ENCODE measurements at places on chromosomes 4 and X.

DNA sequence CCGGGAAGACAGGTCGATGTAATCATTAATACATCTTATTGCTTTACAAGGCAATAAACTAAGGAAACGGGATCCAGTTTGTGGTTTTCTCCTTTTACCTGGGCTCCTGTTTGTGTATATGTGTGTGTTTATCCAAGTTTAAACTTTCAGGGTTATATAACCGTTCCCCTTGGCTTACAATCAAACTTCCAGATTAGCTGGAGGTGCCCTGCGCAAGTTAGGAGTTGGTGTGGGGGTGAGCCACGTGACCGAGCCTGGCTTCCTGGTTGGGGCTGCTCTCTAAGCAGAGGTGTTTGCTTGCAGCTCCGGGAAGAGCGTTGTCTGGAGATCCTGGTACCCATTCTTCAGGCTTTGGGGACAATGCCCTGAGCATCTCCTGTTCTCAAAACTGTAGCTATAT lies 129.2 kb downstream of the FHDC1 start:
- no peak for DNase-seq

GRCh38 chr4:153466949-153467896 lies 1.1 kb downstream of the TMEM131L start:
- DNase-seq, result peak; percentile 50

GRCh38 chrX:151710457-151710856 lies 5.4 kb upstream of the FATE1 start:
- DNase-seq, result no peak

DNA sequence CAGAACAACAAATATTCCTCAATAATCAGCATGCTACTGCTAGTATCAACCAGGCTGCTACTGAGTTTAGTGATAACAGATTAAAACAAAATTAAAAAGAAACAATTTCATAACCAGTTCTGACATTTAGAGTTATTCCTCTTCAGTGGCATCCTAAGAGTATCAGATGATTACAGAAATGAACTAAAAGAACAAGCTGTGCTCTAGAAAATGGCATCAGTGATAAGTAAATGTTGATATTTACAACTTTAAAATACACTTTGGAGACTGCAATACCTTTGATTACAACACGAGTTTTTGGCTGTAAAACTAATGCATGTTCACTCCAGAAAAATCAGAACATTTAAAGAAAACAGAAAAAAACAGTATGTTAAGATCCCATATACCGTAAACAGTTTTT lies 72.9 kb downstream of the ADGRA3 start:
- DNase-seq, result no peak

DNA sequence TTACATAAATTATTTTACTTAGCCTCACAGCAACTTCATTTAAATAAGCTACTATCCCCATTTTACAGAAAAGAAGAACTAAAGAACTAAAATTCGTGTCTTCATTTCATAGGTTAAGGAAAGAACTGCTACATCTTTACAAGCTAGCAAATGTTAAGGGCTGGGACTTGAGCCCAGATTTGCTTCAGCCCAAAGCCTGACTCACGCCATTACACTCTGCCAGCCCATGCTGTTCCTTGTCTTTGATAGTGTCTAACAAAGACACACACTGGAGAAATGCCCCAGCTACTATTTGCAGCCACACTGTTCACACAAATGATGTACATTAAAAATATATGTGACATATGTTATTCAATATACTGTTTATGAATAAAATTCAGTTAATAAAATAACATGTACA lies 29.0 kb upstream of the ERVMER34-1 start:
- no peak for DNase-seq

GRCh38 chrX:143435916-143436315 lies 81.4 kb downstream of the SPANXN3 start:
- DNase-seq, result no peak

- DNase-seq, result no peak
Measured at GRCh38 chr4:180363815-180364214, 1879.4 kb upstream of the TENM3 start.

GRCh38 chr4:104967034-104967401 lies 179.7 kb upstream of the TET2 start:
- no peak for DNase-seq

GRCh38 chrX:31301203-31301602 lies 229.4 kb upstream of the FTHL17 start:
- DNase-seq, result no peak

- peak; percentile 20 for DNase-seq
Measured at GRCh38 chrX:119105826-119106225, 21.8 kb downstream of the KIAA1210 start.

All from urothelium cell line (cell line).